ENCODE measurements at places on chromosomes 7 and 10.

GRCh38 chr10:81472927-81473470, 402.0 kb upstream of the NRG3 start:
- no peak for DNase-seq

DNA sequence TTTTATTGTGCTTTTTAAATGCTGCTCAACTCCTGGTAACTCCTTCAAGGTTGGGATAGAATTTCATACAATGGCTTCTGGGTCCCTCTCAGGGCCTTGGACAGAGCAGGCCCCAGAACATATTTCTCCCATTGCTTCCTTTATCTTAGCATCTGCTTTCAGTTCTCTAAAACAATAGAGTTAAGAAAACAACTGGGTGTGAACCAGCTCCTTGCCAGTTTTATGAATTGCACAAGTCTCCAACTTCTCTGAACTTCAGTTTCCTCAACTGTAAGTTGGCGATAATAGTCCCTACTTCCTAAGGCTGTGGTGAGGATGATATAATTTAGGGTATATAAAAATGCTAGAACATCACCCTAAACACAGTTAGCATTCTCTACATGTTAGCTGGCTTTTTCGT, 77.0 kb upstream of the INHBA start:
- peak; percentile 92 for DNase-seq

DNA sequence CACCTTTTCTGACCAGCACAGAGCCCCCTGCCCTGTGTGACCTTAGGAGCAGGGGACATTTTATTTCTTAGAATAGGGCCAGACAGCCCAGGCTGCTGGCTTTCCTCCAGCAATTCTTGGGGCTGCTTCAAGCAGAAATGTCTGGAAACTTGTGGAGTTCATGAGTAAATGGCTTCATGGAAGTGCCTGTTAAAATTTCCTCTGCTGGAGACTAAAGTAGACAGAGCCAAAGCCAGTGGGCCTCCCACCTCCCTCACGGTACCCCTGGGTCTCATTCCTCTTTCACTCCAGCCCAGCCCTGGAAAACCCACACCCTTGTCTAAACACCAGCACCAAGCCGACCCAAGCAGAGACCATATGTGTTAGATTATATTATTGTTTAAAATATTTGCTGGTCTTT, 505.5 kb upstream of the ZMIZ1 start:
- DNase-seq = no peak

GRCh38 chr7:111855161-111855841, 293.0 kb upstream of the IMMP2L start:
- DNase-seq = peak; percentile 23

GRCh38 chr10:32350811-32351350, 3.9 kb upstream of the EPC1 start:
- no peak for DNase-seq

GRCh38 chr10:109988212-109988596, 19.6 kb upstream of the ADD3 start:
- DNase-seq = no peak
